ENCODE measurements at places on chromosomes 12 and 14.
A peak's percentile ranks its signal among the peaks of the same experiment; 100 is the strongest.

DNA sequence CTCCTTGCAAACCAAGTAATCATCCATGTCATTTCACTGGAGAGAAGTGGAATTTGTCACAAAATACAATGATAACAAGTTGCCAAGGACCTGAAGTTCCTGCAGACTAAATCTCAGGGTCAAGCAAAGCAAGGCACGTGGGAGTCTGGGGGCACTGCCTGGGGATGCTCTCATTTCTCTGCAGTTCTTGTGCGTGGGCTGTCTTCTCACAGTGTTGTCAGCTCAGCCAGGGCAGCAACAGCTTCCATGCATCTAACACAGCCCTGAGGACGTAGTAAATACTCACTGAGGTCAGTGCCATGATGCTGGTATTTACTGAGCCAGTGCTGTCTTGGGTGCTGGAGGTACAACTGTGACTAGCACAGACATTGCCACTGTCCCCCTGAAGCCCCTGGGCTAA is 62.9 kb upstream of the CMKLR1 start:
- no peak for DNase-seq

DNA sequence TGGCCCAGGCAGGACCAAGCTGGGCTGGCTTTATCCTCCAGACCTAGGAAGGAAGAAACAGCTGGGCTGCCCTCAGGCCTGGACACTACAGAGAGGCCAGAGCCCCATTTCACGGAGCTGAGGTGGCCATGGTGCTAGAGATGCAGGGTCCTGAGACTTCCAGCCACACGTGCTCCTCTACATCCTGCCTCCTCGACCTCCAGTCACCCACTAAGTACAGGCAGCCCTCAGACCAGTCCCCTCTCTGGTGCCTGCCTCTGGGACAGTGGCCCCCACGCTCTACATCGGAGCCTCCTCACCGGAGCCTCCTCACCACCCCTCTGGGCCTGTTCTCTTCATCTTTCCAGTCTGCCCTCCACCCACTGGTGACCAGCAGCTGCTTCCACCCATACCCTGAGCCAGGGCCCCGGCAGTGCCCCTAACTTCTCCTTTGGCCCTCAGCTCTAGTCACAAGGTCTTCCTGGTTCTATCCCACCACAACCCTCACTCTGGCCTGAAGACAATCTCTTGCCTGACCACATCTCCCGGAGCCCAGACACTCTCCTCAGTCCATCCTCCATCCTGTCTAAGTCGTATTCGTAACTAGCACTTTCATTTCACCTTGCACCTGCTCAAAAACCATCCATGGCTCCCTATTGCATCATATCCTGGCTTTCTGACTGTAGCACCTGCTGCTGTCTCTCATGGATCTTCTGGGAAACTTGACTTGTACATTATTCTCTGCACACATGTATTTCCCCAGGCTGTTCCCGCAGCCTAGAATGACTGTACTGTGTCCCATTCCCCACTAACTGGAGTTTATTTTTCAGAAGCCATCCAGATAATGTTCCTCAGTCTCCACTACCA is 43.9 kb downstream of the DIO3 start:
- no peak for DNase-seq

GRCh38 chr14:34379816-34380470 is 82.1 kb downstream of the SPTSSA start:
- no peak for DNase-seq

DNA sequence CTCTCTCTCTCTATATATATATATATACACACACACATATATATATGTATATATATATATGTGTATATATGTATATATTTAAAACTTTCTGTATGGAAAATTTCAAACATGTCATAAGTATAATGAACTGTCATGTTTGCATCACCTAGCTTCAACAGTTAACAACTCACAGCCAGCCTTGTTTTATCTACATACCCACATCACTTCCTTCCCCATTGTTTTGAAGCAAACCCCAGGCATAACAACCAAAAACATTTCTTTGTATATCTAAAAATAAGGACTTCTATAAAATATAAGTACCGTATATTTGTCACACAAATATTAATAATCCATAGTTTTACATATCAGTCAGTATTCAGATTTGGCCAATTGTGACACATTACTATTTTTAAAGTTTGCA is 57.4 kb downstream of the PAPOLA start:
- DNase-seq = no peak

DNA sequence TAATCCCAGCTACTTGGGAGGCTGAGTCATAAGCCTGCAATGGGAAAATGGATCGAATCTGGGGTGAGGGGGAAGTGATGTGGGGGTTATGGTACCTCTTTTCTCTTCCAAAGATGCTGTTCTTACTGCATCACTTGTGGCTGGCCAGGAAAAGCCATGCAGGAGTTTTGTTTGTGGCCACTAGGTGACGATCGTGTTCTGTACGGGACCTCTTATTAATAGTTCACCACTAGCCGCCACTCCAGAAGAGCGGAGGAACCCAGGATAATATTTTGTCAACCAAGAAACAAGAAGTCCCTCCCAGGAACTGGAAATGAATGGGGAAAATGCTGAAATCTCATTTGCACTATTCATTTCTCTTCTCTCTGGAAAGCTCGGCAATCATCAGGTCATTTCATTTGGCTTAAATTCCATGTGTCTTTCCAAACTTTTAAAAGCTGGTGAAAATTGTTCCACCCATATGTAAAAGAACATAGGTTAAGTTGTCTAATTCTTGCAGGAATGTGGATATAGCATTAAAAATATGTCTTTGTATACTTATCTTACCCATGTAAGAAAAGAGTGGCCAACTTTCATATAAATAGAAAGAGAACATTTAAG is 8.9 kb downstream of the GPR65 start:
- peak; percentile 45 for DNase-seq

- no peak for DNase-seq
Measured at GRCh38 chr12:64992116-64992515, 129.0 kb downstream of the WIF1 start.

- DNase-seq = no peak
Measured at GRCh38 chr12:110641521-110641920, 27.6 kb downstream of the TCTN1 start.

- DNase-seq = no peak
Measured at GRCh38 chr12:66156654-66157053, 13.1 kb downstream of the TMBIM4 start.

GRCh38 chr12:52493172-52493571 is at the start of gene KRT6A:
KRT6A (minus strand) TSS chr12:52493257; CDS start chr12:52493188, 69 bp downstream.
- no peak for DNase-seq

DNA sequence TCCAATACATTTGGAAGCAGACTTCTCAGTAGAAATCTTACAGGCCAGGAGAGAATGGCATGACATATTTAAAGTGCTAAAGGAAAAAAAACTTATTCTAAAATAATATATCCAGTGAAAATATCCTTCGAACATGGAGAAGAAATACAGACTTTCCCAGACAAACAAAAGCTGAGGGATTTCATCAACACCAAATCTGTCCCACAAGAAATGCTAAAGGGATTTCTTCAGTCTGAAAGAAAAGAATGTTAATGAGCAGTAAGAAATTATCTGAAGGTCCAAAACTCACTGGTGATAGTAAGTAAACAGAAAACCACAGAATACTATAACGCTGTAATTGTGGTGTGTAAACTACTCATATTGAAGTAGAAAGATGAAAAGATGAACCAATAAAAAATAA is 103.9 kb downstream of the INSM2 start:
- no peak for DNase-seq

DNA sequence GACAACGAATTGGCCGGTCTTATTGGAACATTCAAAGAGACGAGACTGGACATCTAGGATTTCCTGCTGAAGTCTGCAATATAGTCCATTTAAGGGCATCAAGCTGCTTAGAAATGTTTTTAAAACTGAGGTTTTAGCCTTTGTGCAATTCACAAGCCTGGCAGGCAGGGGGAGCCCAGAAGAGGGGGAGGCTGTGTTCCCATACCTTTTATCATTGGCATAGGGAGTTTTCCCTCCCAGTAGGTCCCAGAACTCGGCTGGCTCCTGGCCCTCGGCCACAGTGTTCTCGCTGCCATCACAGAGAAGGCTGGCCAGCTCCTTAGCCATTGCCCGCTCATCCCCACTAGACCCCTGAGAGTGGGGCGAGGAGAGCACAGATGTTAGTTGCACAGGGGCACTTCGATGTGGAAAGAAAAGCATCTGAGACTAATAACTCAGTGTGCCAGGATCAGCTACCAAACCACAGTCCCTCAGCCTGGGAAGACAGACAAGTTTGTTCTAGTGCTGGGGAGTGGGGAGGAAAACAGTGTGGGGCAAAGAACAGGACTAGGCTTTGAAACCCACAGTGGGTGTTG is 15.1 kb downstream of the AVIL start:
- no peak for DNase-seq

- DNase-seq = no peak
Measured at GRCh38 chr12:84416626-84417025, 496.0 kb downstream of the SLC6A15 start.

DNA sequence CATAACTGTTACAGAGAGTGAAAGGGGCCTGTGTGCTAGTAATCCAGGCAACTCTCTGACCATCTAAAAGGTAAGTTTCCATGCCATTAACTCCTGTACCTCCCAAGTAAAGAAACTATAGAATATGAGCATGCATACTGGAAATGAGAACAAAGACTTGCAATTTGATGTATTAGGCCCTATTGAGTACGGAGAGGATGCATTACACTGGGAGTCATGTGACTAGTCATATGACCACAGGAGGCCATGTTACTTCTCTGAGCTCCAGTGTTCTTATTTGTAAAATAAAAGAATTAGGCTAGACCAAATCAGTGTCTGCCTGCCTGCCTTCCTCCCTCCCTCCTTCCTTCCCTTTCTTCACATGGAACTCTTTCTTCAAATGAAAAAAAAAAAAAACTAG is 440.1 kb upstream of the CCDC196 start:
- no peak for DNase-seq

DNA sequence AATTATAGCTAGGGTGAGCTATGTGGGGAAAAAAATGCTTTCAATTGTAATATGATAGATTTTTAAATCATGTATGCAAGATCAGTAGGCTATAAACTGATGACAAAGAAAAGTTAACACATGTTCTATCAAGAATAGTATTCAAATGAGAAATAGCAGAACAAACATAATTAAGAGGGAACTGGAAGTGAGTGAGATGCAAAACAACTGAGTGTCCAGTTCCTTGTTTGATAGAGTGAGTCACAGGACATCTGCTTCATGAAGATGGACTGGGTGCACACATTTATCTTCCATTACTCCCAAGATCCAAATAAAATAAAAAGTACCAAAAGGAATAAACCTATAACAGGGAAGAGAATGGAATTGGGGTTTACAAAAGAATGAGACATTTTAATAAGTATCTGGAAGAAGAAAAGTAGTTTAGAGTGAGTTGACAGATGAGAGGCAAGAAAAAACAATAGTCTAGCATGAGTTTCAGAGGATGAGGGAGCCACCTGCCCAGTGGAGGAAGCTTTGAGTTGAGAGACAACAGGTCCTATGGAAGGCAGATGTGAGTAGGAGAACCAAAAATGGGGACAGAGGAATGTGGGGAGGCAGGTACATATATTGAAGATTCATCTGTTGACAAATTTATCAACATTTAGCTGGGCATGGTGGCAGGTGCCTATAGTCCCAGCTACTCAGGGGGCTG is 178.1 kb upstream of the ARHGAP5 start:
- DNase-seq = no peak

- no peak for DNase-seq
Measured at GRCh38 chr14:99681101-99681831, 2.8 kb upstream of the CYP46A1 start.

- no peak for DNase-seq
Measured at GRCh38 chr12:98697209-98697608, 52.1 kb downstream of the APAF1 start.

- no peak for DNase-seq
Measured at GRCh38 chr14:91036741-91037469, 23.5 kb downstream of the RPS6KA5 start.

DNA sequence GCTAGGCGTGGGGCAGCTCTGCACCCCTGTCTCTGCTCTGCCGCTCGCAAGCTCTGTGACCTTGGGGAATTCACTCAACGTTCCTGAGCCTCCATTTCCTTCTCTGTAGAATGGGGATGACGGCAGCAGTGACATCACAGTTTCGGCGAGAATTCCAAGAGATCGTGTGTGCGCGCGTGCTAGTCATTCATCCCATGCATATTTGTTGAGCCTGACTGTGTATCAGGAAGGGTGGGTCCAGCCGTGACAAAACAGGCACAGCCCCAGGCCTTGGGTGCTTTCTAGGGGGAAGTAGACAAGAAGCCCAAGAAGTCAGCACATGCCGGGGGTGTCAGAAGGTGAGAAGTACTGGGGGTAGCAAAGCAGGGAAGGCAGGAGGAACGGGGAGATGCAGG is 145.6 kb upstream of the NCOR2 start:
- DNase-seq = no peak

- no peak for DNase-seq
Measured at GRCh38 chr12:96493106-96493505, 3.7 kb downstream of the CFAP54 start.

DNA sequence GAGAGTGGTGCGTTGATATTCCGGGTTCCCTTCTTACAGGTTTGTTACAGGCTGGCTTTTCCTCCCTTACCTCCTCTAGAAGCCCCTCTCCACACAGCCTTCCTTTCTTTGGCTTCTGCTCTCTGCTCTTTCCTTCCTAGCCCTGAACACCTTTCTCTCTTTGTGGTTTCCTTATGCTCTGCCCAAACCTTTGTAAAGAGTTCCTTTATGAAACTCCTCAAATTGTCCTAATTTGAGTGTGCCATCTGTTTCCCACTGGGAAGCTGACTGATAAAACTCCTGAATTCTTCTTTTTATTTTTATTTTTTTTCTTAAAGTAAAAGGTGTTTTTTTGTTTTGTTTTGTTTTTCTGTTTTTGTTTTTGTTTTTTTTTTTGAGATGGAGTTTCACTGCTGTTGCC is 60.1 kb upstream of the OTX2 start:
- no peak for DNase-seq

DNA sequence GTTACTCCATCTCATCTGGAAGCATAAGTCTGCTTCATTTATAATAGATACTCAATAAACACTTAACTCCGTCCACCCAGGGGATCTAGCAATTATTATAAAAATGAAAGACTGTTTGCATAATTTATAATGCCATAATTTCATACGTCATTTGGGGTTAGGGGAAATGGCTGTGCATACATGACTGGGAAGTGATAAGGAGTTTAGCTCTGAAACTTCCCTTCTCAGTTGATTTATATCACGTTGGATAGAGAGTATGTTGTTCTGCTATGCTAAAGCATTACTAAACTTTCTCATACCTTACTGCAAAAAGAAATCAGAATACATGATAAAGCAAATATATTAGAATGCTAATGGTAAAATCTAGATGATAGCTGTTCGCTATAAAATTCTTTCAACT is 90.4 kb upstream of the DYNC1H1 start:
- no peak for DNase-seq

DNA sequence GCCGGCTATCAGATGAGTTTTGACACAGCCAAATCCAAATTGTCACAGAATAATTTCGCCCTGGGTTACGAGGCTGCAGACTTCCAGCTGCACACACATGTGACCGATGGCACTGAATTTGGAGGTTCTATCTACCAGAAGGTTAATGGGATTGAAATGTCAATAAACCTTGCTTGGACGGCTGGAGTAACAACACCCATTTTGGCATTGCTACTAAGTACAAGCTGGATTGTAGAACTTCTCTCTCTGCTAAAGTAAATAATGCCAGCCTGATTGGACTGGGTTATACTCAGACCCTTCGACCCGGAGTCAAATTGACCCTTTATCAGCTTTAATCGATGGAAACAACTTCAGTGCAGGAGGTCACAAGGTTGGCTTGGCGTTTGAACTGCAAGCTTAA is 100.2 kb upstream of the EVL start:
- no peak for DNase-seq
